Left renal cortex interstitium (tissue), 4 donors: ENCODE measurements at places on chromosomes 2 and 18. TPM values are rescaled to one million over a fixed set of nuclear protein-coding genes. Genes with fewer than 3 reads are reported as not detected.

DNA sequence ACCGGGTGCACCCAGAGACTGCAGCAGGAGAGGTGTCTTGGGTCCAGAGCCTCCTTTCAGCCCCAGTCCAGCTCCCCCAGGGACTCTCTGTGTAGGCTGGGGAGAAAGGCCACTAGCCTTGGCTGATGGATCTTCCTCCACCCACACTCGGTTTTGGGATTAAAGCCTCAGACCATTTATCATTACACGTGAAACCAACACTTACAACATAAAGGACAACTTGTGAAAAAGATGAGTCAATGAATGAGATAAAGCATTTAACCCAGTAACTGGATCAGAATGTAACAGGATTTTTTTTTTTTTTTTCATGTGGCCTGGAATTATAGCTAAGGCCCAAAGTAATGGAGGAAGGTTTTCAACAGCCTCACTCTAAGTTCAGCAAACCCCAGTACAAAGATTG is 32.1 kb downstream of the NAT8 start:
- DNase-seq: no peak

Gene NPHP1
- 15.0 TPM for polyA plus RNA-seq

Gene SLC23A3
- 14.8 TPM for polyA plus RNA-seq

DNA sequence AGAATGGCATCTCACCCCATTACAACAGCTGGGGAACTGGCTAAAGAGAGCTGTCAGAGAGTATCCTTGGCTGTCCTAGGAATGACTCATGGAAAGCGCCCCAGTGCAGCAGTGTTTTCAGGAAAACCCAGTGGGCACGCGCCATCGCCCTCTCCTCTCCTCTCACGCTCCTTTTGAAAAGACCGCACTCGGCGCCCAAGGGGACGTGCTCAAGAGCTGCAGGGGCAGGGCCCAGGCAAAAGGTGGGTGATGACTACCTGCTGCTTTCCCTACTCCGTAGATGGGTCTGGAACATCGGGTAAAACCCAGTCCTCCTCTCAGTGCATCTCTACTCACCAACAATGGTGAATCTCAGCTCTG is 68.1 kb downstream of the EMILIN2 start:
- no peak for DNase-seq

- no peak for DNase-seq
These were observed 103.0 kb downstream of the AFF3 start for GRCh38 chr2:100039291-100039980.

DNA sequence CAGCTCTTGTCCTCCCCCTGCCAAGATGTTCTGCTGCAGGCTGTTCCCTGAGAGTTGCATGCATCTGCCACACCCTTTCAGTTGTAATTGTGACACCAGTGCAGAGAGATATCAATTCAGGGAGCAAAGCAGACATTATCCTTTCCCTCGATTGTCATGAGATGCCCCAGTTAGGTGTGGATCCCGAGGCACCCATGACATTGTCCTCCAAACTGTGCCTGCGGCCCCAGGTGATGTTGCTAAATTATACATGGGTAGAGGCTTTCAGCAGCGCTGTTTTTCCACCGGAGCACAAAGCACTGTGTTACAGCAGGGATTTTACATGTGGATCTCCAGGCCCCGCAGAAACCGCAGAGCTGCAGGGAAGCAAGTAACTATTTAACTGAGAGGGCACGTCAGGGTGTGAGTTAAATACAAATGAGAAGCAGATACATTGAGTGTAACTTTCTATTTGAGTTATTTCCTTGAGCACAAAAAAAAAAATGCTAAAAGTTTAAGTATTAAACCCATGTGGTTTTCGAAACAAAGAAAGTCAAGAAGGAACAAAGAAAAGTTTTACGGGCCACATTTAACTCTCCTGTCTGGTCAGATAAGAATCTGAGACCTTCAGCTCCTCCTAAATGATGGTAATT is 90.3 kb upstream of the BCL2L11 start:
- no peak for DNase-seq
